ENCODE measurements at places on chromosomes 6 and 20.

DNA sequence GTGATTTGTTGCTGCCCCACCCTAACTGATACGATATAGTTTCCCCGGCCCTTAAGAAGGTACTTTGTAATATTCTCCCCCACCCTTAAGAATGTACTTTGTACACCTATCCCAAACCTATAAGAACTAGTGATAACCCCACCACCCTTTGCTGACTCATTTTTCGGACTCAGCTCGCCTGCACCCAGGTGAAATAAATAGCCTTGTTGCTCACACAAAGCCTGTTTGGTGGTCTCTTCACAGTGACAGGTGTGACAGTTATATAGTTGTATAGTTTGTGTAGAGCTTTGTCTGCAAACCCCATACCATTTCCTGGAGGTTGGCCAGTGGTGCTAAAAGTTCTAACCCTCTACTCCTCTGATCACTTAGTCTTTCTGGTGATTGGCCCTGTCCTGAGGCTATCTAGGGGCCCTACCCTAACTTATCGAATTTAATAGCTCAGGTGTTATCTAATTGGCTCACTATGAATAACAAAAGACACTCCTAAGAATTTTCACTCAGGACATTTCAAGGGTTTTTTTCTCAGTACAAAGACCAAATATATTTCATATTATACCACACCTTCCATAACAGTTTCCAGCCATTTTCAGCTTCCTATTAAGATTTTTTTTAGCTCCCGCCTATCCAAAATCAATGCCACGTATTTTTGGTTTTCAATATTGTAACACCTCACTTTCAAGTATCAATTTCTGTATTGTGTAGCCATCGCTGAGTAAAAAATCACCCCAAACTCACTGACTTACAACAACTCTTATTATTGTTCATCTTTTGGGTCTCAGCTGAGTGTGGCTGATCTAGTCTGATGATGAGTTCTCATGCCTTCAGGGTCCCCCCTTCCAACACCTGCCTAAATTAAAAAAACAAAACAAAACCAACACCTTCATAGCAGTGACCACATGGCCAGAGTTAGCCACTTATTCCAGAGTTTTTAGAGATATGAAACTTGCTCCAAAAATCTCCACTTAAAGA is 9.8 kb upstream of the BTN1A1 start:
- DNase-seq, result no peak

- no peak for DNase-seq
Measured at GRCh38 chr20:23251779-23252178, 98.8 kb upstream of the NXT1 start.

DNA sequence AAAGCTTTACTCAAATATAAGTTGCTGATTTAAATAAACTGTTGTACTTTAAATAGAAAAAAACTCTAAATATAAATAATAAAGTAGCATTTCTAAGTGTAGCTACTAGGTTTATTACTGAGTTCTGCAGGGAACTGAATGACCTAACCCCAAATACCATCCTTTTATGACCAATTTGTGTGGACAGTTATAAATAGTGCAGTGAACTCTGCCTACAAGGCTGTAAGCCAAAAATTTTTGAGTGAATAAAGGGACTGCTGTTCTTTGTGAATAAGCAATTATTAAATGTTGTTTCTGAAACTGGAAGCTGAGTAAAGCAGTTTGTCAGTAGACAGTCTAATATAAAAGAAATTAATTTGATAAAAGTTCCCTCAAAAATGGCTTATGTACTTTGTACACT is 90.8 kb upstream of the ELOVL5 start:
- DNase-seq, result peak; percentile 32

DNA sequence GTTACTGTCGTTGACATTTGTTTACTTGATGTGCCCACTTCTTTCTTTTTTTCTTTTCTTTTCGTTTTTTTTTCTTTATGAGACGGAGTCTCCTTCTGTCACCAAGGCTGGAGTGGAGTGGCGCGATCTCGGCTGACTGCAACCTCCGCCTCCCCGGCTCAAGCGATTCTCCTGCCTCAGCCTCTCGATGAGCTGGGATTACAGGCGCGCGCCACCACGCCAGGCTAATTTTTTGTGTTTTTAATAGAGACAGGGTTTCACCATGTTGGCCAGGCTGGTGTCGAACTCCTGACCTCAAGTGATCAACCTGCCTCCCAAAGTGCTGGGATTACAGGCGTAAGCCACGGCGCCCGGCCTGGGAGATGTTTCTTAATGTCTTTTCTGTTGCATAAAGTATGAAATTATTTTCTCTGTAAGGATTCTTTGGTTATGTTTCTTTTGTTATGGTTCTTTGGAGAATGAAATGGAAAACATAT is 33.3 kb upstream of the PRSS16 start:
- DNase-seq, result no peak

- no peak for DNase-seq
Measured at GRCh38 chr6:26234421-26235301, 130.3 kb upstream of the BTN3A2 start.

DNA sequence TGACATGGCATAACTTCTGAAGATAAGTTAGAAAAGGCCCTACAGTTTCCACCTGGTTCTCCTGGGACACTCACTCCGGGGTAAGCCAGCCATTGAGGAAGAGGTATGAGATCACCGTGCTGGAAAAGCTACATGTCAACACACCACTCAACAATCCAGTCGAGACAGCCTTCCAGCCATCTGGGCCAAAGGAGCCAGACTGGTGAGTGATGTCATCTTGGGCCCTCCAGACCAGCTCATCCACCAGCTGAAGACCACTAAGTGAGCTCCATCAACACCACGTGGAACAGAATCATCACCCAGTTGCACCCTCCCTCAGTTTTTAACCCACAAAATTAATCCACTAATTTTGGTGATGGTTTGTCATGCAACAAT is 32.3 kb upstream of the RSPO4 start:
- no peak for DNase-seq

DNA sequence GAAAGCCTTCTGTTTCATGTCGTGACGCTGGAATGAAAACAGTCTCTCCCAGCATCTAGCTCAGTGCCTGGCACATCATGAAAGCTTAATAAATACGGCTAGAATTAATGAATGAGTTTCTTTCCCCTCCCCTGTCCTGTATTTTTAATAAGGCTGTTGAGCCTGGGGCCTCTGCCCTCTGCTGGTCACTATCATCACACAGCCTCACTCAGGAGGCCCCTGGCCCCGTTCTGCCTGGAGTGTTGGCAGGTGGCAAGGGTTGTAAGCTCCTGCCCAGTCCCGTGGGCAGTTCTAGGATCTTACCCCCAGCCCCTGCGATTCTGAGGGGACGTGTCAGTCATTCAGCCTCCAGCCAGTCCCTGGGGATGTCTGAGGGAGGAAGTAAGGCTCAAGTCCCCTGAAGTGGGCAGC is 41.4 kb downstream of the PHACTR3 start:
- no peak for DNase-seq

DNA sequence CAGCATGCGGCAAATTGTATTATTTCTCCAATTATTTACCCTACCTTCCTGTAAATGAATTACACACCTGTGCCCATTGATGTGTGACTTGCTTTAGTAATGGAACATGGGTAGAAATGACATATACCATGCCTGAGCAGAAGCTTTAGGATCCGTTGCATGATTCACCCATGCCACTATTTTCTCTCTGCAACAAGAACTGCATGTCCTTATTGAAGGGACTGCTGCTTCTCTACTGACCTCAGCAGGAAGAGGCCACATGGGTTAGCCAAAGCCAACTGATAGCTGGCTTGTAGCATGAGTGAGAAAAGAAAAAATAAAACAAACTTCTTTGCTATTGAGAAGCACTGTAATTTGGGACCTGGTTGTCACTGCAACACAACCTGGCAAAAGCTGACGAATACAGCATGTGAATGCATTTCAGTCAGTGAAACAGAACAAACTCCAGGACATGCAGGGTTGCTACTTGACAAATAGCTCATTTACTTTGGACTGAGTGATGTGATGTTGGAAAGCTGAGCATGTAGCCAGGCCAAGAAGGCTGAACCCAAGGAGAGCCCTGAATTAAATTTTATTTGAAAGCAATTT is 99.2 kb downstream of the BCAS1 start:
- no peak for DNase-seq

DNA sequence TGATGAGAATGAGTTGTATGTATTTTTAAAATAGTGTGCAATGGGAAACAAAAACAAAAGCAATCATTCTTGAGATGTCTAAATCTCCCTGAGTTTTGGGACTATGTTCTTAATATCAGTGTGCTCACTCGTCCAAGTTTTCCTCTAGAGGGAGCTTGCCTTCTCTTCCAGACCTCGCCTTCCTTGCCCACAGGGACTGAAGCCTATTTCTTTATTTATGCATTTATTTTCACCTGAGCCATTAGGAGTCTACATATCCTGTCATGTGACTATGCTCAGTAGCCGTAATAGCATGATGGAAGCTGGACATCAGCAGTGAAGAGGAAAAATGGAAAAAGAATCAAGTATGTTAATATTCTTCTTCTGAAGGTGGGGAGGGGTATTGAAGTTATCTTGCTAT is 131.2 kb downstream of the SH3BGRL2 start:
- no peak for DNase-seq

GRCh38 chr6:53692172-53692571 is 26.6 kb upstream of the KLHL31 start:
- DNase-seq, result no peak

- no peak for DNase-seq
Measured at GRCh38 chr6:125781314-125781868, 9.4 kb upstream of the NCOA7 start.

DNA sequence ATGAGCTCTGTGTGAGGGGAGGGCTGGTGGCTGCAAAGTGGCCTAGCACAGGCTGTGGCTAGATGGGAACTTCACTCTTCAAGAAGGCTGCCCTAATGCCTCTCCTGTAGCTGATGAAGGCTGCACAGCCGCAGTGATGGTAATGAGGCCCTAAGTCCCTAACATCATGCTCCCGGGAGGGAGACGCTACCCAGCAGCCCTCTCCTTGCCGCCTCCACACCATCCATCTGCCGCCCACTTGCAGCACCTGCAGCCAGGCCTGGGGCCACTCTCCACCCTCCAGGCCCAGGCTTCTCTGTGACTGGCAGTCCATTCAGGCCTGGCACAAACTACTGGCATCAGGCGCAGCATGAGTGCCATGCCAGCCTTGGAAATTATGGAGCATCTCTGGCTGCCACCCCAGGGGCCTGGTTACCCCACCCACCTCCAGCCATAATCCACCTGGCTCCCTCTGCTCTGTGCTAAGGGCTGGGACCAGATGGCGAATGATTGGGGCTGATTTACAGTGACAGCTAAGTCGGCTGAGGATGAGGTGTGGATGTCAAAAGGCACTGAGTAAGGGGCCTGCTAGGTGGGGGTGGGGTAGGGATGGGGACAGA is 284.2 kb downstream of the LRFN2 start:
- no peak for DNase-seq

DNA sequence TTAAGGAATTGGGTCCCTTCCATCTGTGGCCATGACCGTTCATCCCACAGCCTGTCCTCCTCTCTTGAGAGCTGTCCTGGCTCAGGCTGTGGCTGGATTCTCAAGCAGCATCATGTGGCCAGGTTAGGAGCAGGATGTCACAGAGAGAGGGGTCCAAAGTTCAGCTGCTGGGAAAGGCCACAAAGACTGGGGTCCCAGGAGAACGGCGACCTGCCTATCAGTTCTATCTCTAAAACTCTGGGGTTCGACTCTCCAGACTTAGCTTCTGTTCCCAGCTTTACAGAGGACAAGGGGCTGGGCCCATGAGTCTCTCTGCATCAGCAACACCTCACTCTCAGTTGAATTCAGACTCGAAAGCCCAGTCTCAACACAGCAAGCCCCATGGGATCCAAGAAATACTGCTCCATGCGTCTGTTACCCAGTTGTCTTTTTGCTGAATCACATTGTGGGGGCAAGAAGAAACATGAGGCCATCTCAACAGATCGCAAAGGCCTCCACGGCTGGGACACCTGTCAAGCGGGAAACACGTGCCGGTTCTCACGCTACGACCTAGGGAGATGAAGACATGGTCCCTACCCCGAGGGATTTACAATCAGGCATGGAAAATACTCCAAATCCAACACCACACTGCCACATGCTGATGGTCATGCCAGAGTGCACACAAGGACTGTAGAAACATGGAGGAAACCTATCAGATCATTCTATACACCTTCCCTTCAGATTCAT is 95.4 kb downstream of the SLC22A23 start:
- DNase-seq, result no peak

- no peak for DNase-seq
Measured at GRCh38 chr20:46191168-46191540, 73.0 kb downstream of the CD40 start.

DNA sequence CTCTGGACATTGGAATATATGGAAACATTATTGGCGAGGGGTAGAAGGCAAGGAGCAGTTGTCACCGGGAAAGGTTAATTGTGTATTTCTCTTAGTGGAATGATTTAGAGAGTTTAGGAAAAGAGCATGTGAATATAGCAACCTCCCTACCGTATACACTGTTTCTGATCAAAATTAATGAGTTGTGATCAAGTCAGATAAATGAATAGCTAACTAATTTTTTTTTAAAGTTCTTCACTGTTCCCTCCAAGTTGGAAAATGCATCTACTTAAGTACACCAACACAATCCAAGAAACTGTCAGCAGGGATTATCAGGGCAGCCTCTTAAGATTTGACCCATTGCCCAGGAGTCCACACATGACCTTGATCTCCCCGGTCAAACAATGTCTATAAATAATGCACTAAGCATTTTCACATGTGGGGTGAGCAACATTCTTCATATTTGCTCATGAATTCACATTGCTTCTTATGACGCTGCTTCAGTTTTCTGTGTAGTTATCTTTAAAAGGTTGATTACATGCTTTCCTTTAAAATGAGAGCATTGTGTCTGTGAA is 680.8 kb upstream of the NRSN1 start:
- DNase-seq, result no peak

- DNase-seq, result no peak
Measured at GRCh38 chr6:12709556-12710232, 6.9 kb upstream of the PHACTR1 start.

- no peak for DNase-seq
Measured at GRCh38 chr20:15033269-15033668, 695.9 kb upstream of the FLRT3 start.

DNA sequence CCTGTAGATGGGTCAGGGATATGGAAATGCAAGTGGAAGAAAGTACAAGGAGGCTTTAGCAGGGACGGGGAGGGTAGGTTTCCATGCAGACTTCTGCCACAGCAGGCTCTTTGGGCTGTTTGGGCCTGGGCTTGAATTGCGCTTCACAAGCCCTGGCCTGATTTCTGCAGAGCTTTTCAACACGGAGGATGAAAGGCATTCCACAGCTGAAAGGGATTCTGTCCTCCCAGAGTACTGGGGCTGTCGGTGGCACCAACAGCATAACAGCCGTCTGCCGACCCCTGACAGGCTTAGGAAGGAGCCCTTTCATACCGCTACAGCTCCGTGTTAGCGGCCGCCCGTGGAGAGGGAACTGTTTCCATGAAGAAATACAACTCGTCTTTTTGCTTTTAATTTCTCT is 22.9 kb upstream of the TBC1D7 start:
- DNase-seq, result no peak

GRCh38 chr6:71529769-71530168 is 241.2 kb downstream of the OGFRL1 start:
- no peak for DNase-seq

GRCh38 chr20:50958615-50959542 is at the start of gene MOCS3:
Gene MOCS3 (plus strand): TSS chr20:50958818. CDS start chr20:50958843, 25 bp downstream.
- peak; percentile 72 for DNase-seq

- no peak for DNase-seq
Measured at GRCh38 chr6:148551226-148551625, 195.6 kb upstream of the UST start.

Measured in non-pigmented ciliary epithelial cell (primary cell).